ENCODE measurements at places on chromosomes 12 and 14.

DNA sequence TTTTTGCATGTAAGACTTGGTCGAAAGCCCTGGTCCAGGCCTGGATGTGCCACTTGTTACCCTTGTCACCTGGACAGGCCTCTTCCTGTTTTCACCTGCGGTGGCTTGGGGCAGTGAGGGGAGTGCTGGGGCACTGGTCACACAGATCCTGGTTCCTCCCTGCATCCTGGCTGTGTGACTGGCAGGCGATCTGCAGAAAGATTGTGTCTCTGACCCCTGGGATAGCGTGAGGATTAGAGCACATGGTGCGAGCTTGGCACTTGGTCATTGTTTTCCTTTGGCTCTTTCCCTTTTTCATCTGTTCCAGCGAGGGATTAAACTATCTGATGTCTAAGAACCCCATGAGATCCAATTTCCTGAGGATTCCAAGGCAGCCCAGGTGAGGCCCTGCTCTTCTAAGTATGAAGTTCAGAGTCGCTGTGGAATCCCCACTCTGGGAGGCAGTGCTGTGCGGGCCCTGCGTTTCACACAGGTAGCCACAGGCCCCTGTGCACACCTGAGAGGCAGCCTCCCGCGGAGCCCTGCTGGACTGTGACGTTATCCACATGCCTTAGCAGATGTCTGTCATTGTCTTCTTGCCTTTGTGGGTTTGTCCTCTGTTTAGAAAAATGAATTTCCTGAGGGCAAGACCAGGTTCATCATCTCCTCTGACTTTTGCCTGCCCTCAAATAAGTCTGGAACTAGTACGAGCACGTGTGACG lies 288.4 kb downstream of the CACNA1C start:
- DNase-seq: no peak

DNA sequence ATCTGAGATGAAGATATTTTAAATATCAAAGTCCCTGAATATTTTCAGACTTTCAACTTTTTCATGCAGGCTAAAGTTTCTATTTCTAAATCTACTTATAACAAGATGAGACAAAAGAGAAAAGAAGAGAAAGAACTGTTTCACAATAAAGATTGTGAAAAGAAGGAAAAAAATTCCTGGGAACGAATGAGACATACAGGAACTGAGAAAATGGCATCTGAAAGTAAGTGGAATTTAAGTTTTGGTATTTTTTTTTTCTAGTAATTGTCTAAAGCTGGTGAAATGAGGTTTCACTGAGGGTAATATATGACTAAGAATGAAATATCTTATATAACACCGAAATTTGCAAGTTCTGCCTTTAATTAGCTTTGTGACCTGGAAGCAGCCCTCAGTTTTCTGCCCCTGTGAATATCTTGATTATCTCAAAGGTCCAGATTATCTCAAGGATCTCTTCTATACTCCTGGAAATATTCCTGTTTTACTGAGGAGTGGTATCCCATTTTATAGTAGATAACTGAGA lies 55.7 kb upstream of the PRPF39 start:
- DNase-seq: no peak

GRCh38 chr14:43369710-43370564 lies 1137.1 kb downstream of the FSCB start:
- DNase-seq: no peak

- DNase-seq: peak; percentile 49
Measured at GRCh38 chr12:122422730-122423257, 325 bp upstream of the CLIP1 start.

- DNase-seq: no peak
Measured at GRCh38 chr12:101648195-101648594, 49.2 kb upstream of the CHPT1 start.

GRCh38 chr14:84323450-84323849 lies 1206.5 kb upstream of the FLRT2 start:
- no peak for DNase-seq

DNA sequence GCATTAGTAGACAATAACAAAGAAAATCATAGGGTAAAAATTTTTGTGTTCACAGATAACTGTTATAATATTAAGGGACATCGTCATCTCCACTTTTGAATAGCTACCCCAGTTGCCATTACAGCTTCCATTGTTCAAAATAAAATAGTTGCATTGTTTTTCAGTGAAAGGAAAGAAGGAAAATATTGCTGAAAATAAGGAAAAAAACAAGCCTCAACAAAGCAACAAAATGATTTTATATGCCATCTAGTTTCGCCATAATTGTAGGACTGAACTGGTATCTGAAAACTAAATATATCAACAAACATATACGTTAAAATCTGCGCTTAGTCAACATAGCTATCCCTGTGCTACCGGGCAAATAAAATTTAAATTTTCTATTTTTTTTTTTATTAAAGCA lies 3.3 kb downstream of the CDK17 start:
- no peak for DNase-seq

- peak; percentile 33 for DNase-seq
Measured at GRCh38 chr14:64708148-64709004, 4.2 kb downstream of the PLEKHG3 start.

DNA sequence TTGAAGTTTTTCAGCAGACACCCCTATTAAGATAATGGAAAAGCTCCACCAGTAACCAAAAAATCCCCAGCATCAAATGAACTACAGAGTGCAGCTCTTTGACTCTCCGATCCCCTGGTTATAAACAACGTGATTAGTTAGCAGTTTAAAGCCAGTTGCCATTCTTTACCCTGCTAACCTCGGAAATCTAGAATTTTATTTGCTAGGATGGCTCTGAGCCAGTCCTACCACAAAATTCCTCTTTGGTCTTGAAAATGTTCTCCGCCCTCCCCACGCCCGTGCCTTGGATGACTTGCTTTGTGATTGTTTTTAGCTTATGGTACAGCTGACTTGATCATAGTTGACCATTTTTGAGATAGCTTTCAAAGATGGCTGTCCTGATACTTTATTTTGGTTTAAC lies 1.2 kb downstream of the KLHDC2 start:
- DNase-seq: no peak

- DNase-seq: no peak
Measured at GRCh38 chr12:124756760-124757159, 106.9 kb downstream of the SCARB1 start.

DNA sequence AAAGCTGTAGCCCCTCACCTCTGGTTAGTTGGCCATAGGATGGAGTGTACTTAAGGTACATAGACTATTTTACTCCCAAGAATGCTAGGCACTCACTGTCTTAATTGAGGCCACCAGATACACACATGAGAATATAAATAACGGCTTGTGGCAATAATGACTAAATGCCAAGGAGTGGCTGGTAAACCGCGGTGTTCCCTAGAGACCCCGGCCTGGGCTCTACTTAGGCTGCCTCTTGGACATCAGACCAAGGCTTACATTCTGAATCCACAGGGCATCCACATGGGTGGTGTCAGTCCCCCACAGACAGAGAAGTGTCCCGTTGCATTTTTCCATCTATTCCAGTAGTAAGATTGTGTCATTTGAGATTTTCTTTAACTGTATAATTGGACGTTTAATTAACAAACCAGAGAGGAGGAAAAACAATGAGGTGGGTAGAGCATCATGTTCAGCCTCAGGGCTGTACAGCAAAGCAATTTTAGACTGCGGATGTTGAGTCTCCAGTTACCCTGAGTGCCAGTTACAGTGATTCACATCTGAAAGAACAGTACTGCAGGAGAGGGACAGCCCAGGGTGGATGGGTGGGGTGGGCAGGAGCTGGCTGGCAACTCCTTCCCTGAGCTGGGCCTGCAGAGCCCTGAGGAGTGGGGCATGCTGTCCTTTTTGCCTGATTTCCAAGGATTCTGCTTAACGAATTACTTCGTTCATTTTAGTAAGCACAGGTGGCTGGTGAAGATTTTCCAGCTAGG lies 20.5 kb downstream of the CKB start:
- DNase-seq: no peak

DNA sequence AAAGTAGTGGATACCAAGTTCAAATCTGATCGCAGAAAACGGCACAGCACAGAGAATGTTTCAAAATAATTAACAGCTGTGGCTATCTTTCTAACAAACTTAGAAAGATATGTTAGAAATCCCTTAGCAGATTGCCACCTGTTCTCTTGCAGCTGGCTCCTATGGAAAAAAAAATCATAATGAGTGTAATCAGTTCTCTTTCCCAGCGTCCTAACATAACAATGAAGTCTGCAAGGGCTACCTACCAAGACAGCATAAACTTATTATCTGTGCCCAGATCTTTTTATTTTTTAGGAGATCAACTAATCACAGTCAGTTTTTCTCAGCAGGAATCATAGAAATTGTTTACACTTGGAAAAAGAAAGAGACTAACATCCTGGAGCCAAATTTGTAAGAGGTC lies 358.6 kb upstream of the FOXG1 start:
- no peak for DNase-seq

DNA sequence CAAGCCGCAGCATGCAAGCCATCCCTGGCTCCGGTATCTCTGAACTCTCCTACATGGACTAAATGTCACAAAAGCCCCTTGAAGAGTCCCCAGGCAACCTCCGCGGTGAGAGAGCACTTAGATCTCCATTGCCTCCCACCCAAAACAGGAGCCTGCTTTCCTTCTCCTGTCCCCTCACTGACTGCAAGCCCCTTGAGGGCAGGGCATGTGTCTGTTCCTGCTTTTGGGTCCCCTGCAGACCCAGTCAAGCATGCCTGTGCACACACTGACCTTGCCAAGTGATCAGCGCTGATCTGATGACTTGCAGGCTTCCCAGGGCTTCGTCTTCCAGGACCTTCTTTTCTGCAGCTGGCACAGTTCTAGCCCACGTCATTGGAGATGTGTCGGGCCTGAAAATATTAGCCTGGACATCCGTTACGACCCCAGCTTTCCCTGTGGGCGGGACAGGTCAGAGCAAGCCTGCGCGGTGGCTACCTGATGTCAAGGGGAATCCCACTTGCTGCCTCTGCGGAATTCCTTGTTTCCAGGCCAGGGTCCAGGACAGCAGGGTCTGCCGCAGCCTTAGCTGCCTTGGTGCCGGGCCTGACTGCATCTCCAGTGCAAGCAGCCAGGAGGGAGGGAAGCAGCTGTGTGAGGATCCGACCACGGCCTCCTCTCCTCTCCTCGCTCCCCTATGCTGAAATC lies 92.5 kb downstream of the FBXL14 start:
- no peak for DNase-seq

- DNase-seq: no peak
Measured at GRCh38 chr14:101501341-101501740, 60.0 kb upstream of the DIO3 start.

GRCh38 chr12:110012137-110012536 lies 12.9 kb downstream of the ANKRD13A start:
- peak; percentile 32 for DNase-seq

GRCh38 chr14:54813081-54813480 lies 89.5 kb downstream of the GCH1 start:
- DNase-seq: no peak

GRCh38 chr12:21330682-21331253 lies 3.9 kb downstream of the SLCO1A2 start:
- DNase-seq: no peak

DNA sequence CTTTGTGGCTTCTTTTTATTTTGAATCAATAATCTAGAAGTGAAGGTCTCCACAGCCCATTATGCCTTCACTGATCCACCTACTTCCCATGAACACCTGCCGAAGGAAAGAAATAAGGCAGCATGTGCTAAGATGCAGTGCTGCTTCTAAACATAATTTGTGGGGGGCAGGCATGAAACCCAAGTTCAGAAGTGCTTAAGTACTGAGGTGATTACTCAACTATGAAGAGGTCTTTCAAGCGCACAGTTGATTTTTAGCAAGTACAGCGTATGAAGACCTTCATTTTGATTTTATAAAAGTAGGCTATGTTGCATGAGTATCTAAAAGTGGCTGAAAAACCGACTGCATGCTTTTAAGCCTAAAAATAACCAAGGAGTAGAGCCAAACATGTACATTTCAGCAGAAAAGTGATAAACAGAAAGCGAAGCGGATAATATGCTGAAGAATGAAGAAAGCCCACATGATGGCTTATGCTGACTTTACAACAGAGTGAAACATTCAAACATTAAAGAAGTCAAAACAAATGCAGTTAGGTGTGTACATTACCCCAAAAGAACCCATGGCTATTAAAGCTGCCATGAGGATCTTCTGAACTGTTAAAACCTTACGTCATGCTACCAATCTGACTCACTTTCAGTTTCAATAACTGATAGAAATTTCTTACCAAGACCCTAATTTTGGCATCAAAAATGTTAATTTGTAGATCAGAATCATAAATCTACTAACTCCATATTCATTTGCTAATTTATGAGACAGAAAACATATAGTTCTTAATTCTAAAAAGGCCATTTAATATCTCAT lies 29.3 kb downstream of the KICS2 start:
- no peak for DNase-seq

DNA sequence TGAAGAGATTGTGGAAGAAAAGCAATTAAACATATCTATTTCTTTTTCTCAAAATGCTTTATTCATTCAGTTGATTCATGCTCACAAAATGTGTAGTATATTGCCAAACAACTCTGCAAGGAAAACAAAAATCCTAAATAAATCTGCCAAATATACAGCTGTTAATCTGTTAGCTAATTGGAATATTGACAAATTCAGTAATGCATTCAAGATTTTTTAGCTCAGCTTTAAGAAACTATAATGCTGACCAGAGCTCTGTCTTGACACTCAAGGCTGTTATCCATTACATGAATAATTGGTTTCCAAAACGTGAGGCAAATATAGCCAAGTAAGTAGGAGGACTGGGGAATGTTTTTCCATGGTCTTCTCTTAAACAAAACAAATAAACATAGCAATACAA lies 146.8 kb downstream of the TMTC2 start:
- no peak for DNase-seq

- no peak for DNase-seq
Measured at GRCh38 chr12:62537551-62537950, 70.9 kb downstream of the MON2 start.

GRCh38 chr14:99191395-99192027 lies 80.5 kb downstream of the BCL11B start:
- no peak for DNase-seq

DNA sequence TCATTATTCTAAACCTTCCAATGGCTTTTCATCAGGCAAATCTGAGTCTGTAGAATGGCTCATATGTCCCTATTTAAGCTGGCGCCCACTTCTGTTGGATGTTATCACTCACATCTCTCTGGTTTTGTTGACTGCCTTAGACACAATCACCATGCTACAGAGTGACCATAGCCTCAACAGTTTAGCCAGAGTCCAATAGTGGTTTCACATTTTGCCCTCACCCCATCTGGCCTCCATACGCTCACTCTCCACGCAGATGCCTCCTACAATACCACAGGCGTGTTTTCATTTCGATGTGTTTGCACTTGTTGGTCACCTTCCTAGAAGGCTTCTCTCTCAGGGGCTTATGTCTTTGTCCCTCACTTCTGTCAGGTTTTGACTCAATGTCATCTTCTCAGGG lies 3.4 kb downstream of the KLRB1 start:
- DNase-seq: no peak

- no peak for DNase-seq
Measured at GRCh38 chr14:35898217-35898775, 72.2 kb downstream of the BRMS1L start.

DNA sequence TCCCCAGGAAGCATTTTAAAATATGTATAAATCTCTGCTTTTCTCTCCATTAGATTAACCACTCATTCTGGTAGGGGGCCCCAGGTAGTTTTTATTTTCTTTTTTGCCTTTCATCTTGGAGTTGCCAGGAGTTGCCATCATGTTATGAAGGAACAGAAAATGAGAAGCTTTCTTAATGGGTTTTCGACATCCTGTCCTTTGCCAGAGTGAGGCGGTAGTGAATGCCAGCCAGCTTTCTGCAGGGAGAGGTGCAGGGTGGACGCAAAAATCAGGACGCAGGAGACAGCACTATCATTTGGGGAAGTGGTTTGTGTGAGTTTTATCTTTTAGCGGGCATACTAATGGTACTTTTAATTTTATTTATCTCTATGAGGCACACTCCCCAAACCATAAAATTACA lies 1.7 kb downstream of the RASSF8 start:
- no peak for DNase-seq

GRCh38 chr14:20427231-20428009 lies 8.5 kb downstream of the KLHL33 start:
- DNase-seq: no peak
